ENCODE measurements at places on chromosomes 4 and X. TPM values are rescaled to one million over a fixed set of nuclear protein-coding genes. Genes with fewer than 3 reads are reported as not detected.

Gene TEC
- total RNA-seq = 2.7 TPM

- no peak overlapping the region for H3K27ac ChIP-seq
- peaks cover 13% of the 10 kb centered on the region for H3K27me3 ChIP-seq
- no peak for DNase-seq
- no peaks in the 10 kb centered on the region for H3K4me1 ChIP-seq
Observed at GRCh38 chr4:183988874-183989273, 83.8 kb downstream of the STOX2 start.

DNA sequence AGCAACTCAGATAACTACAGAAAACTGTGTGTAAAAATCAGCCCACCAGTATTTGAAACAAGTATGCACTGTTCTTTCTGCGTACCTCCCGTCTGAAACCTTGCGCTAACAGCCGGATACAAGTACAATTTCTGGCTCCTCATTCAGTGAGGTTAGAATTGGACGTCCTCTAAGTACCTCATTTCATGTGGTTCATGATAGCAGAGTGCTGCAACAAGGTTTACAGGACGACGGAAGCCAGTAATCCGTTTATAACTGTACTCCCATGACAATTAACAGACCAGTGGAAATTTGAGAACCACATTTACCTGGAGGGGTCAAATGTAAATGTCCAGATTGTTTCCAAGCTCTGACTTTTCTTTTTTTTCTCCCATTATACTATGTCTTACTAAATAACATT is 52.9 kb upstream of the TENM3 start:
- no peak overlapping the region for H3K27ac ChIP-seq
- no peaks in the 10 kb centered on the region for H3K36me3 ChIP-seq
- no peaks in the 10 kb centered on the region for H3K27me3 ChIP-seq
- no peak for DNase-seq
- no peak overlapping the region for H3K4me3 ChIP-seq

DNA sequence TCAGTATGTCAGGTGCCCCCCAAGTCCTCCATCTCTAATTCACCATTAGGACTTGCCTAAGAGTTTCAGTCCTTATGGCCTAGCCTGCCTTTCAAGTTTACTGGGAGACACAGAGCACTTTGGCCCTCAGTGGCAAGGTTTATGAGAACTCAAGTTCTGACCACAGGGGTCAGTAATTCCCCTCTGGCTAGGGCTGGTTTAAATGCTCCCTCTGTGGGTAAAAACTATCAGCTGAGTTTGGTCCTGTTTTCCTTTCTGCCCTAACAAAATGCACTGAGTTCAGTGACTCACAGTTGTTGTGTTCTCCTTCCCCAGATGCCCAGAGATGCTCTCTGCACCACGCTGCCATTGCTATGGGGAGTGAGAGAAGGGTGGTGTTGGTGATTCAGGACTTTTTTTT is 163.2 kb downstream of the RELL1 start:
- no peak overlapping the region for H3K27ac ChIP-seq
- H3K4me3 ChIP-seq = no peak overlapping the region
- no peaks in the 10 kb centered on the region for H3K27me3 ChIP-seq
- DNase-seq = no peak
- H3K4me1 ChIP-seq = no peaks in the 10 kb centered on the region

DNA sequence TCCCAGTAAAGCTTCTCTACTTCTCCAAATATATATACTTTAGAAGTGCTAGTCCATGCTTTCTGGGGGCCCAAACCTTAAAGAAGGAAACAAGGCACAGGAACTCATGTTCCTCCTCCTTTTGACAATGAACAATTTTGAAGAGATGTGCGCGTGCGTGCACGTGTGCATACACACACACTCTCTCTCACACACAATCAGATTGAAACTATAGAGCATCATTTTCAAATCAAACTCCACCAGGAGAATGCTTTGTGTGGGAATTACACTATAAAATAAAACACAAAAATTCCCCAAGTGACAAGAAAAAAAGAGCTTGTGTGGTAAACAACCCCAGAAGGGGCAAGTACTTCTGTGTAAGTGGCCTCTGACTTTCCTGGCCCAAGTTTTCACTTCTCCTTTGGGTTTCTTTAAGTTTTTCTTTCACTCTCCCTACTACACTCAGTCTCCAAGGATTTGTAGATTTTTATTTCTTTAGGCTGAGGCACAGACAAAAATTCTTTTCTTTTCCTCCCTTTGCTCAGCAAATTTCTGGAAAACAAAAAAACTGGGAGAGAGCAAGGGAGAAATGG is 46.6 kb upstream of the SHISA3 start:
- no peak overlapping the region for H3K4me3 ChIP-seq
- no peak for DNase-seq
- no peaks in the 10 kb centered on the region for H3K36me3 ChIP-seq
- peaks cover 13% of the 10 kb centered on the region for H3K27me3 ChIP-seq

Gene RUFY3
- total RNA-seq = 14.8 TPM

- DNase-seq = no peak
- H3K4me1 ChIP-seq = peaks cover 3% of the 10 kb centered on the region
- H3K27me3 ChIP-seq = no peaks in the 10 kb centered on the region
- H3K36me3 ChIP-seq = no peaks in the 10 kb centered on the region
- no peak overlapping the region for H3K4me3 ChIP-seq
Observed at GRCh38 chr4:72107456-72107855, 75.7 kb downstream of the NPFFR2 start.

Gene LIMCH1
- not detected for total RNA-seq

GRCh38 chr4:180665994-180666824 is 1577.0 kb upstream of the TENM3 start:
- no peaks in the 10 kb centered on the region for H3K27me3 ChIP-seq
- DNase-seq = peak; percentile 61
- H3K27ac ChIP-seq = no peak overlapping the region

Gene SPARCL1
- total RNA-seq = not detected

- no peak overlapping the region for H3K4me3 ChIP-seq
- H3K27ac ChIP-seq = no peak overlapping the region
Observed at GRCh38 chr4:29900336-29900735, 819.8 kb upstream of the PCDH7 start.

- H3K27ac ChIP-seq = no peak overlapping the region
- peaks cover 5% of the 10 kb centered on the region for H3K27me3 ChIP-seq
- no peaks in the 10 kb centered on the region for H3K4me1 ChIP-seq
- no peak overlapping the region for H3K4me3 ChIP-seq
- DNase-seq = no peak
Observed at GRCh38 chrX:8803326-8803725, 2.1 kb upstream of the FAM9A start.

All from activated CD4-positive, alpha-beta T cell treated with anti-CD3 and anti-CD28 coated beads, Interleukin-2, amount 10 ng/mL, durations not matched to agents 24 days and 14 days (primary cell).